ENCODE measurements at places on chromosomes 3 and 15.

GRCh38 chr3:143408771-143409170, 289.2 kb downstream of the CHST2 start:
- no peak for DNase-seq

- DNase-seq, result no peak
These were observed 447.8 kb downstream of the MFSD1 start for GRCh38 chr3:159249472-159250174.

GRCh38 chr15:48147358-48147757, 26.6 kb downstream of the SLC24A5 start:
- DNase-seq, result no peak

GRCh38 chr15:88681610-88682221, 42.9 kb downstream of the ISG20 start:
- DNase-seq, result no peak

DNA sequence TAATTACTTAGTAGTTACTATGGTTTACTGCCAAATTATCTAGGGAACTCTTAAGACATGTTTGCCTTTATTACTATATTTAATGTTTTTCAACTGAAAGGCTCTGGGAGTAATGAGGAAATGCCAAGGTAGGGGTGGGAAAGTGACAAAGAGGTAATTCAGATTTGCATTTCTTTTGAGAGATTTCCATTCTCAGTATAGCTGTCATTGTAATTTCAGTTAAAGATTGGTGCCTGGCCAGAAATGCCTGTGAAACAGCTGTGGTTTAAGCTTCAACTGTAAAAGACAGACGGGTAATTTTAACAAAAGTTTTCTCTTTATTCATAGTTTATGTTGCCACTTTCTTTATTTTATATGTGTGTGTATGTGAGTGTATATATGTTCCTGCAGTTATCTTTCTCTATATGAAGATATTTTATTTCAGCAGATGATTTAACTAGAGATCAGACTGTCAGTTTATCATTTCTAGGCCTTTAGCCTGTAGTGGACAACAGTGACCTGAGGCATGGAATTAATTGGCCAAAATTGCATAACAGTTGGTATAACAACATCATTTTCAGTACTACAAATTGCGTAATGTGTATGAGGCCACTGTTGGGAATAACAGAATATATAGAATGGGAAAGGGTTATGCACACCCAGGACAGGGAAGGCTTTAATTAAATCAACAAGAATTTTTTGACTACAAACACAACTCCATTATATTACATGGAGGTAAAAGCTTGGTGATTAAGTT, 119.0 kb downstream of the BBX start:
- DNase-seq, result no peak

DNA sequence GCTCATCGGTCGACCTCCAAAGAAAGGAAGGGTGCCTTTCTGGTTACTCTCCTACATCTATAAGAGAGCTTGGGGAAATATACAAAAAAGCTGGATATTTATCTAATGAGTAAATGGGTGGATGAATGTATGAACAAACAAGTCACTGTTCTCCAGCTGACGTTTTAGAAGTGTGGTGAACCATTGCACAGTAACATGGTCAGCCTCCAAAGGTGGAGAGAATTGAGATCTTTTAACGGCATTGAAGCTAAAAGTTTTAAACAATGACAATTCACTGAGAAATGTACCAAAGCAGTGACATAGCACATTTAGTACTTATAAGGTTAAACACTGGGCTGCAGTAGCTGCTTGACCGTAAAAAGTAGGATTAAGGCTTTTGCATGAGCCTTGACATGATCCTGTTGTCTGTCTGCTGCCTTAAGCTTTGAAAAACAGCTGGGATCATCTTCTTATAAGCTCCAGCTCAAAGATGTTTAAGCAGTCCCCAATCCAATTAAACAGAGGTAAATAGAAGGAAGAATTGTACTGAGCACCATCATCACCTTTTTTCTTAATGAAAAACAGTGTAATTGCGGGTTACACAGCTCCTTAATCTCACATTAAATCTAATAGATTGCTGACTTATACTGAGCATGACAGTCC, 222.9 kb downstream of the WDR72 start:
- no peak for DNase-seq

DNA sequence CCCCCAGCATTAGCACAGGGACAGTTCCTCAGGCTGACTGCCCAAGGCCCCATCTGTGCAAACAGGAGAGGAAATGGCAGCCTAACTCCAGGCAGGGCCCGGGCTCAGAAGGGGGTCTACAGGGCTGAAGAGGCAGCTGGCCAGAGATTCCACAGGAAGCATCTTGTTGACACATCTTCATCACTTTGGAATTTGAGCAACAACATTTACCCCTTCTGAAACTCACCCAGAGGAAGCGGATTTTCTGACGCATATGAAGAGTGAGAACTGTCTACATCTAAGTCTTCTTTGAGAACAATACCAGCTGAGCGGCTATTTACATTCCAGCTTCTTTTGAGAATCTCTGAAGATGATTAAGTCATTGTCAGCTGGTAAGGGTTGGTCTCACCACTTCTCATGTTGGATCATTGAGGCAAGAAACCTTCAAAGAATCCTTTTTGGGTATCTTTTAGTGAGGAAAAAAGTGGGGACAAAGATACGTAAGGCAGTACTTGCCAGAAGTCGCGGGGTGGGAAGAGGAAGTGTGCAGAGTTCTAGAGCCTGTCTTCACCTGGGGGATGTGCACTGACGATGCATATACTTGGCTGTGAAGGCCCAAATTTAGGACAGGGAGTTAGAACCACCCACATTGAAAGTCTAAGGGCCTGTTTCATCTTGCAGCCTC, 25.4 kb upstream of the SRP14 start:
- DNase-seq, result peak; percentile 95

DNA sequence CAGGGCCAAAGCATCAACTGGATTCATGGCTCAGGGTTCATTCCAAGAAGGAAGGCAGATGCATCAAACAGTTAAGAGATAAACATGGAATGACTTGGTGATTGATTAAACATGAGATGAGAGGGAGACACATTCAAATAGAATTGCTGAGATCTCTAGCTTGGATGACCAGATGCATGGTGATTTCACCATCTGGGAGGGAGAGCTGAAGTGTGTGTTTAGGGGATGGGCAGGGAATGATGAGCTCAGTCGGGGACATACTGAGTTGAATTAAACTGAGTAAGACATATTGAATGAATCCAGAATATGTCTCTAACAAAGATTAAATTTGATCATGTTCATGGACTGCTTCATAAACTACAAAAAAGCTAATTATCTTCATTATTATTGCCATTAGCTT, 35.5 kb downstream of the CADPS start:
- DNase-seq, result no peak

DNA sequence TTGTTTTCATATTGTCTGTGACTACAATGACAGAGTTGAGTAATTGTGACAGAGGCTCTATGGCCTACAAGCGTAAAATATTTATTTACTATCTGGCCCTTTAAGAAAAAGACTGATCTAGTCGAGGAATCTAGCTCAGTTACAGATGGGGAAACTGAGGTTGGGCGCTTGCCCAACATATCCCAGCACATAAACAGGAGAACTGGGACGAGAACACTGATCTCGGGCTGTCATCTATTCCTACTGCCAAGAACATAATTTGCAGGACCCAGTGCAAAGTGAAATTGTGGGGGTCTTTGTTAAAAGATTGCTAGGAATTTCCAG, 1.9 kb downstream of the FES start:
- no peak for DNase-seq

- peak; percentile 92 for DNase-seq
These were observed 18.1 kb upstream of the SCN10A start for GRCh38 chr3:38834110-38834509.

DNA sequence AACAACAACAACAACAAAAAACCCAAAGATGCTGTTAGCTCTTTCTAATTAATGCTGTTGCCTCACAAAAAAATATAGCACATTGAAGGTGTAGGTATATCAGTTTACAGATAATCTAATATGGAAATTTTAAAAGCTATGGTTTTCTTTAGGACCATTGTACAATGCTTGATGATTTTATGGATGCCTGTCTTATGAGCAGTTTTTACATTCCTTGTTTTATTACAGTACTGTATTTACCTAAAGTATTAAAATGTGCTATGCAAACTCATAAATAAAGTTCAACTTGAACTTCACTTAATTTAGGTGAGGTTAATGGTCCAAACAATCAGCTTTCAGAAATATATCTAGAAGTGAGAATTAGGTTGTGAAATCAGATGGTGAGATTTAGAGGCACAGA, 212.2 kb upstream of the GOLIM4 start:
- DNase-seq, result no peak

GRCh38 chr15:44735482-44736180, 697 bp upstream of the TRIM69 start:
- DNase-seq, result no peak
